Myocyte (in vitro differentiated cells): ENCODE measurements at places on chromosomes 16 and 17. TPM values are rescaled to one million over a fixed set of nuclear protein-coding genes. Genes with fewer than 3 reads are reported as not detected.

ASGR2 gene
- not detected in 2 replicates for total RNA-seq

CSNK1D gene
- total RNA-seq: 29.0 and 37.1 TPM in 2 replicates

ITGAX gene
- total RNA-seq: 0.40 TPM in 1 of 2 replicates, not detected in the other

KIF2B gene
- total RNA-seq: not detected in 2 replicates

ITGA2B gene
- total RNA-seq: 0.10 TPM in 1 of 2 replicates, not detected in the other

- no peak for DNase-seq
Observed at GRCh38 chr17:60327134-60327900, 64.6 kb downstream of the USP32 start.

DNA sequence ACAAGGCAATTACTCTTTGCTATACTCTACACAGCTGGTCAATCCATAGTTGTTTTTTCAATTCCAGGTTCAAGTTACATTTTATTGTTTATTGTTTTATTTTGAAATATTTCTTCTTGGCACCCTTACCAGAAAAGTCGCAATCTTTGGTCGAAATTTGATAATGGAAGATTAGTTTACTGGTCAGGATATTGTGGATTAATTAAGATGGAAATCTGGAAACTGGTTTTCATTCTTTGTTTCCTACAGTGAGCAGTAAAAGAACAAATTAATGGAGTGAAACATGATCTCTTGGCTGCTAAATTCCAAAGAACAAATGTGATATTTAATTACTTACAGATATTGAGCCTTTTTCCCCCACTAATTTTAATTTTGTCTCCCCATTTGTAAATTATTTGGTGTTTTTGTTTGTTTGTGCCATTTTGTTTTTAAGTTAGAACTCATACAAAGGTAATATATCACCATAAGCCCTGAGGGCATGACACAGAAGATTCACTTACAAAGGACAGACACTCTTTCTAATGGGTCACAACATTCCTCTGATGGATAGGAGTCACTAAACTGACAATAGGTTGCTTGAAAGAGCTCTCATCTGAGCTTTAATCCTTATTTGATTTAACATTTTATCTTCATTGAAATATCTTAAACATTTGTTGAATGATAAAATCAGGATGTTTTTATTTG lies 700.2 kb downstream of the KCNJ2 start:
- DNase-seq: peak; percentile 18

- no peak for DNase-seq
Observed at GRCh38 chr17:1727258-1727789, 2.8 kb downstream of the WDR81 start.

DNA sequence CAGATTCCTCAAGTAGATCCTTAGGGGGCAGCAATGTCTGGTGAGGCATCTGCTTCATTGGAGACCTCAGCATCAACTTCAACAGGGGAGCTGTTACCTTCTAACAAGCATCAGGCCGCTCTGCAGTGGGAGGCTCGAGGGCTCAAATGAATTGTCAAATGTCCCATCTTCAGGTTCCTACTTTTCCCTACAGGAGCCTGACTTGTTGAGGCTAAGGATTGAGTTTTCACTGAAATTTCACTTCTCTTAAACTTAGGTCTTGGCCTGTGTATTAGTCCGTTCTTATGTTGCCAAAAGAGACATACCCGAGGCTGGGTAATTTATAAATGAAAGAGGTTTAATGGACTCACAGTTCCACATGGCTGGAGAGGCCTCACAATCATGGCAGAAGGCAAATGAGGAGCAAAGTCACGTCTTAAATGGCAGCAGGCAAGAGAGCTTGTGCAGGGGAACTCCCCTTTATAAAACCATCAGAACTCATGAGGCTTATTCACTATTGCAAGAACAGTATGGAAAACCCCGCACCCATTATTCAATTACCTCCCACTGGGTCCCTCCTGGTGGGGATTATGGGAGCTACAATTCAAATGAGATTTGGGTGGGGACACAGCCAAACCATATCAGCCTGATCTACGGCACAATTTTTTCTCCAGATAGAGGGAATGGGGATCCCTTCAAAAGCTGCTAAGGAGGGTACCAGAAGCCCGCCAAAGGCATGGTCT lies 5.1 kb upstream of the CD300LD start:
- DNase-seq: no peak

- peak; percentile 97 for DNase-seq
Observed at GRCh38 chr17:81346090-81346907, 49.0 kb upstream of the BAHCC1 start.

DNA sequence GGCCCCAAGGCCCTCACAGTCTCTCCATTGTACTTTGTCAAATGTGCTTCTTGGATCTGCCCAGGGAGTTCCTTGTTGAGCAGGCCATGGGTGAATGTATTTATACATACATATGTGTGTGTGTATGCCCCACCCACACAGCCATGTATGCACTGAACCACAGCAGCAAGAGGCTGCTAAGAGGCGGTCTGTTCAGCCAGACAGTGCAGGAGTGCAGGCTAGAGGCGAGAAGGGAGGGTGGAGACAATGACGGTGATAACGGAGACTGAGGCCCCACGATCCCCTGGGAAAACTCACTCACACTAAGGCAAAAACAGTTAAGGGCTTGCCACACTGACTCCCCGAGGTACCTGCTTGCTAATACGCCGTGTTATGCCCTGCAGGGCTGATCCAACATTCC lies 151.0 kb upstream of the CDC42EP4 start:
- no peak for DNase-seq

DNA sequence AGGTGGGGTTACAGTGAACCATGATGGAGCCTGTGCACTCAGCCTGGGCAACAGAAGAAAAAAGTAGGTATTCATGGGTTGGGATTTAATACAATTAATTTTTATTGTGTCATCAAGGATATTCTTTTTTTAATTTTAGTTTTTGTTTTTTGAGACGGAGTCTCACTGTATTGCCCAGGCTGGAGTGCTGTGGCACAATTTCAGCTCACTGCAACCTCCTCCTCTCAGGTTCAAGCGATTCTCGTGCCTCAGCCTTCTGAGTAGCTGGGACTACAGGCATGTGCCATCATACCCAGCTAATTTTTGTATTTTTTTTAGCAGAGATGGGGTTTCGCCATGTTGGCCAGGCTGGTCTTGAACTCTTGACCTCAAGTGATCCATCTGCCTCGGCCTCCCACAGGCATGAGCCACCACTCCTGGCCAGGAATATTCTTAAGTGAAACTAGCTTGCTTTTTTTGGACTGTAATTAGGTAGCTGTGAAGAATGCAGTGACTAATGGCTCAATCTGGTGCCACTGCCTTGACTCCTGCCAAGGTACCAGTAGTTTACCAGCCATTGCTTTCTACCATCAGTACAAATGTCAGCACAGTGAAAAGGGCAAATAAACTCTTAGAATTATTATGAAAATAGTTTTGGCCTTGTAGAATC lies 4.8 kb downstream of the PPM1D start:
- peak; percentile 75 for DNase-seq
